ENCODE measurements at places on chromosomes 11 and 22. TPM values are rescaled to one million over a fixed set of nuclear protein-coding genes. Genes with fewer than 3 reads are reported as not detected.

GRCh38 chr11:66850588-66851238 is 6.2 kb upstream of the LRFN4 start:
- peak; percentile 54 for DNase-seq

DNA sequence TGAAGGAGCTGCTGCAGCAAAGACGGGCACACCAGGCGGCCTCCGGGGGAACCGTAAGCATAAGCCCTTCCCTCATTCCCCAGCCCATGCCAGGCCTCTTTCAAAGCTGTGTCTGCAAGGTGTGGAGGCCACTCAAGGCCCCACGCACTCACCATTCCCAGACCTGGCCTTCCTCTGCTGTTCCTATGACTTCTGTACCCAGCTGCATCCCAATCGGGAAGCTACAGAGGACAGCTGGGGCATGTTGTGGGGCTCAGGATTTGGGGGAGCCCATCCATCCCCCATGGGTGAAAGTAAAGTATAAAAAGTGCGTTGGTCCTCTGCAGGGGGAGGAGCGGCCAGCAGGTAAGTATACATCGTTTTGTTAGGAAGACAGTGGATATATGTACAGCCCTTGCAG is 2.2 kb downstream of the POU2AF3 start:
- no peak for DNase-seq

- DNase-seq: peak; percentile 33
Observed at GRCh38 chr11:66339162-66339675, 3.0 kb upstream of the RIN1 start.

DNA sequence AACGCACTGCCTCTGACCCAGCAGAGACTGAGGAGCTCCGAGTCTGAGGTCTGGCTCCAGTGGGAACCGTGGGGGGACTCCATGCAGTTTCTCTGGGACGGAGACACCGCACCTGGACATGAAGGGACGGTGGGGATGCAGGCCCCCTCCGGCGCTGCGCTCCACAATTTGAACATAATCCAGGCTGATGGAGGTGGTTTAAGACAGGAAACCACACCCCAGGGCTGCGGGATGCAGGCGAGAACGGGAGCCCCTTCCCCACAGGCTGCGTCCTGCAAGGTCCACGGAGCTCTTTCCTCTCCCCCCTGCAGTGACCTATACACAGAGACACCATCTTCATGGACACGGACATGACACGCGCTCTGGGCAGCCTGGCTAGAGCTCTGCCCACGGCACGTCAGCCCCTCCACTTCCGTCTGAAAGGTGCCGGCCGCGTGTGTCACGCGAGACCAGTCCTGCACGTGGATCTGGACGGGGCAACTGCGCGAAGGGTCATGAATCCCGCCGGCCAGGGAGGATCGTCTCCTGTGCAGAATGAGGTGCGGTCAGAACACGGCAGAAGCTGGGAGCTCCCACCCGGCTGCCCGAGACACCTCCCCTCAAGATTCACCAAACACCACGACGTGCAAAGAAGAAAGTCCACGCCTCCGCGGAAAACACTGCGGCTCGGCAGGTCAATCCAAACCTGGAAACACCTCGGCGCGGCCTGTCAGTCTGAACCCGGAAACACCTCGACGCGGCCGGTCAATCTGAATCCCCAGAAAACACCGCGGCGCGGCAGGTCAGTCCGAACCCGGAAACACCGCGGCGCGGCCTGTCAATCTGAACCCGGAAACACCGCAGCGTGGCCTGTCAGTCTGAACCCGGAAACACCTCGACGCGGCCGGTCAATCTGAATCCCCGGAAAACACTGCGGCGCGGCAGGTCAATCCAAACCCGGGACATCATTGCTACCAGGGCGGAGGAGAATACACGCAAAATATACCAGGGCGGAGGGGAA is 212.4 kb downstream of the BRD1 start:
- no peak for DNase-seq

The KCNJ1 gene
- total RNA-seq: 0.07 TPM

The MAPK1 gene
- total RNA-seq: 54.5 TPM

- peak; percentile 72 for DNase-seq
Observed at GRCh38 chr11:115581871-115582639, 77.8 kb upstream of the CADM1 start.

DNA sequence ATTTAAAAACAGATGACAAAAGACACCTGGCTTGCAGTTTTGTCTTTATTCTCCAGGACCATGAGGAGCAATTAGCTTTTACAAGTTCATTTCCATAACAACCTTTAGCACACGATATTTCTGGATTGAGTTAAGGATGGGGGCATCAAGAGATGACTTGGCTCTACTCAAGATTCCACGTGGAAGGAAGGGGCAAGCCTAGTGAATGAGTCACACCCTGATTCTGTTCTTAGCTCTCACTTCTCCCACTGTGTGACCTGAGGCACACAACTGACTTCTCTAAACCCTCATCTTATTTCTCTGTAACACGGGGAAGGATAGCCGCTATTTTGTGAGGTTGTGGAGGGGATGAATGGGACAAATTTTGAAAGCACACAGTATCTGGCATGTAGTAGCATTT is 185.5 kb downstream of the KIRREL3 start:
- DNase-seq: no peak

- DNase-seq: peak; percentile 73
Observed at GRCh38 chr11:3164138-3164551, 965 bp downstream of the OSBPL5 start.

GRCh38 chr11:10379426-10379825 is 74.6 kb downstream of the ADM start:
- DNase-seq: no peak

Measured in H7 (cell line).